ENCODE measurements at places on chromosomes 2 and 18. TPM values are rescaled to one million over a fixed set of nuclear protein-coding genes. Genes with fewer than 3 reads are reported as not detected.
A peak's percentile ranks its signal among the peaks of the same experiment; 100 is the strongest.

DNA sequence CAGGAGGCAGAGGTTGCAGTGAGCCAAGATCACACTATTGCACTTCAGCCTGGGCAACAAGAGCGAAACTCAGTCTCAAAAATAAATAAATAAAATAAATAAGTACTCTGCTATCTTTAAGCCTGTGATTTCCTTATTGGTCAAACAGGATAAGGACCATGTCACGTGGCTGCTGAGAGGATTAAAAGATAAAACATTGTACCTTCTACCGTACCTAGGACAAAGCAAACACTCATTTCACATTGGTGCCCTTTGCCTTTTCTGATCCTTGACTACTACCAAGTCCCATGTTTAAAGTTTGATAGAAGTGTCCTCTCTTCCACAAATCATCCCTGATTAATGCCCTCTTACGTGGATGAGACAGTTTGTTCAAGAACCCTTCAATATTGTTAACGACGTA is 120.2 kb upstream of the TFCP2L1 start:
- DNase-seq = no peak

C2orf42 gene
- 20.2 TPM for total RNA-seq

- DNase-seq = peak; percentile 27
These were observed 1.2 kb downstream of the MAL start for GRCh38 chr2:95026471-95027368.

DNA sequence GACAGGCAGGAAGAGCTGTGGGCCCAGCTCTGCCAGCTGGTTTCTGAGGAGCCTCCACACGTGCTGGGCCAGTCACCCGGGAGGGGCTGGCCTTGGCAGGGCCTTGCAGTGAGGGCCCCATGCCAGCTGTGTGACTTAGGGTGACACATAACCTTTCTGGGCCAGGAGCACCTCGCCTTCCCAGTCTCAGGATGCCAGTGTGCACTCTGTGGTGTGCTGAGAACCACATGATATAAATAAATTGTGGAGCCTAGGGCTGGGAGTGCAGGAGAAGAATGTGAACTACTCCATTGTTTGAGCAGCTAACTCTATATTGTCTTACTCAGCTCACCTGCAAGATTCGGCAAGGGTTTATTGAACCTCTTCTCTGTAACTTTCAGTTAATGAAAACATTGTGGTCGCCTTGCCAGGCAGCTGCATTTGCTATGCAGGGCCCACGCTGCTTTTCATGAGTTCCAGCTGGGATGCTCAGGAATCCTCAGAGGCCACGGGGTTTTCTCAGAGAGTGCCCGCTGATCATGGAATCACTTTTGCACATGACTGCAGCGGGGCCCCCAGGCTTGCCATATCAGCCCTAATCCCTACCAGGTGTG is 222.3 kb downstream of the SH3RF3 start:
- DNase-seq = no peak

TOGARAM2 gene
- 0.47 TPM for total RNA-seq

DNA sequence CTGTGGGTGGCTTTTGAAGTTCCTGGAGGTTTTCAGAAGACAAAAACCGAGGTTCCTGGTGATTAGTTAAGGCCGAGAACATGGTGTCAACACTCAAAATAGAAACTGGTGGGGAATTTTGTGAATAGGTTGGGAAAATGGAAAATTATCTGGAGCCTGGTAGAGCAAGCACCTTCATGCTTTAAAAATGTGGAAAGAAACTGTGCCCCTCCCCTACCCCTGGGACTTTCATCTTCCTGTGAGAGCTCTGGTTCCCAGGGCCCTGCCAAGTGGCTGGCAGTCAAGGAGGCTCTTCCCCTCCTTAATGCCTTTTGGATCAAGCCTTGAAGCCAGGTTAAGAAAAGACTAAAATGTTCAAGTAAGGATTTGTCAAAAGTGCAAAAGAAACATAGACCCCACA is 1.9 kb upstream of the CRACDL start:
- no peak for DNase-seq

DNA sequence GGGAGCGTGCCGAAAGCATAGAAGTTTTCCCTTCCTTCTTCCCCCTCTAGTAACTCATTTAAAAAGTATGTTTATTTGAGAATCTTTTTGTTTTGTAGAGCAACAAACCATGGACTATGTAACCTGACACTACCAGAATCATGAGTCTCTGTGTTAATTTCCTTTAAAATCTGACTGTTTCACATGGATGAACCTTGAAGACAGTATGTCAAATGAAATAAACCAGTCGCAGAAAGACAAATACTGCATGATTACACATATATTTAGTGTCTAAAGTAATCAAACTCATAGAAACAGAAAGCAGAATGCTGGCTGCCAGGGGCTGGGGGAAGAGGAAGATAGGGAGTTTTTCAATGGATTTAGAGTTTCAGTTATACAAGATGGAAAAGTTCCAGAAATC is 32.3 kb downstream of the PTPN2 start:
- DNase-seq = no peak

GRCh38 chr18:48127606-48128005 is 197.1 kb upstream of the SMAD2 start:
- no peak for DNase-seq

REG3G gene
- not detected for total RNA-seq

DNA sequence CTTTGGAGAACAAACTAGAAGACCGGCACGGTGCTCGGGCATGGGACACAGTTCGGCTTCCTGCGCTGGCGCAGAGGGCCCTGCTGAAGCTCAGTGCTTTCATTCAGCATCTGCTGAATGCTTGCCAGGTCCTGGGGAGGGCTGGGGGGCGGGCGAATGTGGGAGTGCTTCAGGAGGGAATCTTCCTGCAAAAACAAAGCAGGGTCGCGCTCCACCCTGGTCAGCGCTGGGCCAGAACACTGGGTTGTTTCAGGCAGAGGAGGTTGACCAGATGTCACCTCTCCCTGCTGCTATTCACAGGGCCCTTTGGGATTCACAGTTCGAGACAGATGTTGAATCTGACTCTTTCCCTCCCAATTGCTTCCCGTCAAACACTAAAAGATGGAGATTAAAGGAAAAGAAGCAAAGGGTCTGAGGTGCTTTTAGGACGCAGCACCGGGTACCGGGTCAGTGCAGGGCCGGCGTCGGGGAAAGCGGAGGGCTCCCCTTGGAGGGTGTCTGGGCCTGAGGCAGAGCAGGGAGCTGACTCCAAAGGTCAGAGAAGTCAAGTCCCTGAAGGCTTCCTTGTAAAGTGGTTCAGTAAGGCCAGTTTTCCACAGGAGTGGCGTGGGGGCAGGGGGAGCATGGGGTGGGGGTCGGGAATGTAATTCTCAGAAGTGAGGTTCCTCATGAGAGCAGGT is 82.1 kb upstream of the PXDN start:
- DNase-seq = no peak
